ENCODE measurements at places on chromosomes 11 and 22. TPM values are rescaled to one million over a fixed set of nuclear protein-coding genes. Genes with fewer than 3 reads are reported as not detected.

MUC2 gene
- total RNA-seq: 1.8 TPM

GPHA2 gene
- not detected for total RNA-seq

OR51B6 gene
- total RNA-seq: not detected

CENPM gene
- 6.1 TPM for total RNA-seq

CCDC157 gene
- 5.4 TPM for total RNA-seq

P4HA3 gene
- 1.8 TPM for total RNA-seq

ZNF215 gene
- total RNA-seq: 0.51 TPM

HSPB2 gene
- total RNA-seq: 3.8 TPM

SEC14L6 gene
- total RNA-seq: 0.21 TPM

TBC1D22A gene
- total RNA-seq: 14.3 TPM

KRTAP5-9 gene
- total RNA-seq: not detected

PHF21B gene
- 0.21 TPM for total RNA-seq

KIRREL3 gene
- 0.92 TPM for total RNA-seq

KRTAP5-7 gene
- total RNA-seq: not detected

POU2AF3 gene
- total RNA-seq: 0.72 TPM

APOA5 gene
- total RNA-seq: not detected

PRR33 gene
- total RNA-seq: 4.8 TPM

FOLR3 gene
- total RNA-seq: not detected

NCF4 gene
- total RNA-seq: 5.7 TPM

PANX2 gene
- total RNA-seq: 0.31 TPM

TSPO gene
- 179 TPM for total RNA-seq

RIBC2 gene
- 1.6 TPM for total RNA-seq

GGTLC2 gene
- total RNA-seq: not detected

PLAAT5 gene
- 2.3 TPM for total RNA-seq

SLC22A9 gene
- total RNA-seq: not detected

CAVIN3 gene
- 74.2 TPM for total RNA-seq

Measured in tongue (tissue), 3 donors.